Frontal cortex (tissue), 4 donors: ENCODE measurements at places on chromosomes 13 and 19.

GRCh38 chr13:112713517-112714253, 23.8 kb downstream of the ATP11A start:
- no peak for DNase-seq

DNA sequence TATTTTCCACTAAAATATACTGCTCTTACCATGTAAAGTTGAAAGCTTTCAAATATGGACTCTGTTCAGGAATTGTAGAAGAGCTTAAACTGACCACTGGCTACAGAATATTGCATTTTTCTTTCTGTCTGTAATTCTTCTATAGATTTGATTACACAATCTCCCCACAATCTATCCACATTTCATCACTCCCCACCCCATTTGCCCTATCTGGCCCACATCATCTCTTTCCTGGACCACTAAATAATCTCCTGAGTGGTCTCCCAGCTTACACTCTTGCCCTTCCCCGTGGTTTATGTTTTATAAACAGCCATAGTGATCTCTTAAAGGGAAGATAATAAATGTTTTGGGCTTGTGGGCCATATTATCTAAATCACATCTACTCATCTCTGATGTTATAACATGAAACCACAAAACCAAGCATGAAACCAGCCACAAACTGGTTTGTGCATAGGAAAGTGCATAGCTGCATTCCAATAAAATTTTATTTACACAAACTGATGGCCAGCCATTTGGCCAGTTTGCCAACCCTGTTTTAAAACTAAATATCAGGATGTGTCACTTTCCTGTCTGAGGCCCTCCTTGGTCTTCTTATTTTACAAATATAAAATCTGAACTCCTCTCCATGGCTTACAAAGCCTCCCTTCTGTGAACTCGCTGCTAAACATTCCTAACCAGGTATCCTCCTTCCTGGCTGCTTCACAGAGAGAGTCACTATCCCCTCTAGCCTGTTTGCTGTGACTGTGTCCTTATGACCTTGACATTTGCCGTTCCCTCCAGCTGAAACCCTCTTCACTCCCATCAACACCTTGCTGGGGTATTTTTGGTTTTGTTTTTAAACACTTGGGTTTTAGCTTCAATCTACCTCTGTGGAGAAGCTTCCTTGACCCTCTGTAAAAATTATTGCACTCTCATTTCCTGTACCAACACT, 500.9 kb downstream of the GPC6 start:
- DNase-seq: no peak

- no peak for DNase-seq
Observed at GRCh38 chr19:19167612-19168011, 2.5 kb downstream of the MEF2B start.

DNA sequence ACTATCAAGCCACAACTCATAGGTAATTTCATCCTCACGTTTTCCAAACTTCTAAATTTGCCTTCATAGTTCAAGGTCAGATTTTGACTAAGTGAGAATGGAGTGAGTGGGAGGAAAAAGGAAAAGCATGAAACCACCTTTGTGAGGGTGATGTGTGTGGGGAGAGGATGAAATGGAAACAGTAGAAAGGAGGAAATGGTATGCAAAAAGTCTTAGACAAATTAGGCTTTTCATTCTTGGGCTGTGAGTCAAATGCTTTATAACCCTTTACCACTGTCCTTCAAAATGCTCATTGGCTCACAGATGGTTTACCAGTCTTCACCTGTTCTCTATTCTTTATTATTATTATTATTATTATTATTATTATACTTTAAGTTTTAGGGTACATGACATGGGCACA, 127.2 kb downstream of the RAP2A start:
- no peak for DNase-seq

DNA sequence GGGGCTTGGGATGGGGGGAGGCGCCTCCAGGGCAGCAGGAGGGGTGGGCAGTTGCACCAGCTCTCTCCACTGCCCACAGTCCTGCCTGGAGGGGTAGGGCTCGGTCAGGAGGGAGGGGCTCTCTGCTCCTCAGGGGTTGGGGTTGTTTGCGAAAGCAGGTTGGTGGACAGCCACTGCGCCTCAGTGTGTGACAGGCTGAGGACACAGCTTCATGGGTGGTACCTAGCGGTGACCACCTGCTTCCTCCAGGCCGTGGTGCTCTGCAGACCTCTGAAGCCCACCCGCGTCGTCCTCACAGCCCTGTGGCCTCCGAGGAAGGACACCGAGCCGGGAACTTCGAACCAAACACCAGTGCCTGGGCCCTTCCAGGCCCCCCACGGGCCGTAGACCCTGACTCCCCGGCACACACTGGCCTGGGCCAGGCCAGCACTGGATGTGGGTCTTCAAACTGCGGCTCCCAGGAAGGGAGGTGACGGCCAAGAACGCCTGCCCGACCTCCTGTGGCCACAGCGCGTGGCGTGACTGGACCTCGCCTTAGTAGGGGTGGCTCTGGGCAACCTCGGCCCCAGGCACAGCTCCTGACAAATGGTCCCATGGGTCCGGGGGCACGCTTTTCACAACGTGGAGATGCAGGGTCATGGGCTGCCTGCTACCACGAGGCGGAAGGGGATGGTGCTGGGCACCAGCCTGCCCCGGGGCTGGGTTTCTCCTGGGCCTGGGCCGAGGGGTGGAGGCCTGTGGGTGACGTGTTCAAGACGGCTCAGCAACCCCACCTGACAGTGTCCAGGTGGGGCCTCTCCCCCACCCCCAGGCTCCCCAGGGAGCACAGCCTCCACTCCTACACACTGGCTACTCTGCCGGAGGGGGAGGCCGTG, 173.2 kb downstream of the KDM4B start:
- no peak for DNase-seq

- DNase-seq: peak; percentile 28
Observed at GRCh38 chr19:8148410-8149260, 757 bp downstream of the FBN3 start.

- no peak for DNase-seq
Observed at GRCh38 chr13:102333320-102334198, 68.3 kb downstream of the FGF14 start.

DNA sequence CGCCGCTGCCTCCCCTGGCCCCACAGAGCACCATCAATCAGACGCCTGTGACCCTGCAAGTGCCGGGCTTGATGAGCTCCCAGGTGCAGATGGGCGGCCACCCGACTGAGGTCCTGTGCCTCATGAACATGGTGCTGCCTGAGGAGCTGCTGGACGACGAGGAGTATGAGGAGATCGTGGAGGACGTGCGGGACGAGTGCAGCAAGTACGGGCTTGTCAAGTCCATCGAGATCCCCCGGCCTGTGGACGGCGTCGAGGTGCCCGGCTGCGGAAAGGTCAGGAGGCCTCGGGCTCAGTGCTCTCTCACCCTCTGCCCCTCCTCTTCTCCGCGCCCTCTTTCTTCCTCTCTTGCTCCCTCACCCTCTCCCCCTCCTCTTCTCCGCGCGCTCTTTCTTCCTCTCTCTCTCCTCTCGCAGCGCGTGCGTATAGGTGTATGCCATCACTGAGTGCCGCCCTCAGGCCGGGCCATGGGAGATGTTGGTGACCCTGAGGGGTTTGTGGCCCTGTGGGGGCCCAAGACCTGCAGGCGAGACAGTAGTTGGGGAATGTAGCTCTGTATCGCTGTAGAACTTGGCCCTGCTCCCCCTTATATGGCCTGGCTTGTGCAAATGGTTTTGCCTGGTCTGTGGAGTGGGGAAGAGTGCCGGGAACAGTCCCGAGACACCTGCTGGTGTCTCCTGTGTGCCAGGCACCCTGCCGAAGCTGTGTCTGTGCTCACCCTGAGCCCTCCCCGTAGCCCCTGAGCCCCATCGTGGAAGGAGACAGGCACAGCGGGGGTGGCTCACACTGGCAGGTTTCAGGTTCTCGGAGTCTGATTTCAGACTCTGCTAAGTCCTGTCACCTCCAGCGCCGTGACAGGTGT, 5.4 kb upstream of the EPN1 start:
- no peak for DNase-seq

GRCh38 chr19:17579661-17580244, 24.3 kb downstream of the COLGALT1 start:
- DNase-seq: peak; percentile 65

- DNase-seq: no peak
Observed at GRCh38 chr13:31131470-31131961, 30.2 kb downstream of the HSPH1 start.

- DNase-seq: no peak
Observed at GRCh38 chr13:70473907-70474306, 365.7 kb upstream of the KLHL1 start.
